Left ventricle myocardium superior (tissue), 1 donor: ENCODE measurements at places on chromosomes 5 and 9. TPM values are rescaled to one million over a fixed set of nuclear protein-coding genes. Genes with fewer than 3 reads are reported as not detected.

DNA sequence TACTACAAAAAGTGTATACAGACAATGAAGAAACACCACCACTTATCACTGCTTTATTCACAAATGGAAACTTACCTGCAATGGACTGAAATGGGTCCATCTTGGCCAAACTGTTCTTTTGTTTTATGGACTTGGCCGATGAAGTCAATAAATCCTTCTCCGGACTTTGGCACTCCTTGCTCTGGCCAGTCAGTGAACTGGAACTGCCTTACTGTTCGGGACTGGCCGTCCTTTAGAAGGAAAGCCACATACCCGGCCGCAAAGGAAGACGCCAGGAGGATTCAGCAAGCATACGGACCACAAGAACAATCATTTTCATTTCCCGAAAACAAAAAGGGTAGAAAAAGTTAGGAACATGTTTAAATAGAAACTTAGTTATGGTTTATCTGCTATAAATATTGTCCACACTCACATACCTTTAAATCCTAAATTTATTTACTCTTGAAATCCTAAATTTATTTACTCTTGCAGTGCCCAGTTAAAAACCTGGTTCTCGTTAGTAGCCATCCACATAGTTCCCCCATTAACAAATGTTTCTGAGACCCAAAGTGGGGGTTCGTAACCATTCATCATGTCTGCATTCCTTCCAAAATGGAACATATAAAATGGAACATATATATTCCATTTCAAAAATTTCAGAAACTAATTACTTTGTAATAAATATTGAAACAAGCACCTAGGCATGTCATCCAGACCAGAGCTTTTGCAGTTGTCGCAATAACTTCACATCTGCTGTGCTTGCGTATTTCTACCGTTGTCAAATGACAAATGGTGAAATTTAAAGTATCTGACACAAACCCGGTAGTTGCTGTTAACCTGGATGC is 532.1 kb upstream of the DMAC1 start:
- DNase-seq, result no peak

DNA sequence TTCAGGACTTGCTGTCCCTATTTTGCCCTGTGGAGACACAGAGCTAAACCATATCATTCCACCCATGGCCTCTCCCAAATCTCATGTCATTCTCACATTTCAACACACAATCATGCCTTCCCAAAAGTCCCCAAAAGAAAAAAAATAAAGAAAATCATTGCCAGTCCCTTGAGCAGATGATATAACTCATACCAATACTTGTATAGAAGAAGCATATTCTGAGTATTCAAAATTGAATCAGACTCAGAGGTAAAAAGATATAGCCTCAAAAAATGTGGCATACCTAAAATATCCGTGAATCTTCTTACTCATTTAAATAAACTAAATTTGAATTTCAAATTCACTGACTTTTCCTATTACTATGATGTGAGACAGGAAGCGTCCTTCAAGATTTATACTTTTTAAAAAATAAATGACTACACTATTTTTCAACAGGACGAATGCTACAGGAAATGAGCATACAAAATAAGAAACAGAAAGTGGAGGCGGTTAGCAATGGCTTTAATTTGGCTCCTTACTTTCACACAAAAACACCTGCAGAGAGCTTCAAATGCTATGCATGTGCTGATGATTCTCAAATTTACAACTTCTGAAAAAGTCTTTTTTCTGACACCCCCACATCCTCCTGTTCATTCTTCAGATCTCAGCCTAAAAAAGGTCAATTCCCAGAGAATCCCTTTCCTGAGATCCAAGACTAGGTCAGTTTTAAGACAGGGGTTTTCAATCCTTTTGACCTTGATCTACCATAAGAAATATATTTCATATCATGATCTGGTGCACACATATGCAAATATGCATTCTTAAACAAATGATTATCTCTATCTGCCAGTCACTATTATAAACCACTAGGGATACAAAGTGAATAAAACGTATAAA is 39.6 kb upstream of the DMXL1 start:
- DNase-seq, result no peak

DNA sequence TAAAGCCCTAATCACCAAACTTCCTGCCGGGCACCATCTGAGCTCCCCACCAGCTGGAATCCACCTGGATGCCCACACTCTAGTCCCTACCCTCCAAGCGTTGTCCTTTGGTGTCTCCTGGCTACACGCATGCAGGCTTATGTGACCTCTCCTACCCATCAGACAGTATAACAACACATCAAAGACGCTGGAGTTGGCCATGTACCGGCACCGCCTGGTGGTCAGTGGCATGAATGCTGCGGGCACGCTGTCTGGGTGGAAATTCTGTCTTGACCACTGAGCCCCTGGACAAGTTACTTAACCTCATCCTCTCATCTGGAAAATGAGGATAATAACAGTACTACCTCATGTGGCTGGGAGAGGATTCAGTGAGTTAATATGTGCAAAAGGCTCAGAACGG is 23.4 kb upstream of the CORO2A start:
- no peak for DNase-seq

DNA sequence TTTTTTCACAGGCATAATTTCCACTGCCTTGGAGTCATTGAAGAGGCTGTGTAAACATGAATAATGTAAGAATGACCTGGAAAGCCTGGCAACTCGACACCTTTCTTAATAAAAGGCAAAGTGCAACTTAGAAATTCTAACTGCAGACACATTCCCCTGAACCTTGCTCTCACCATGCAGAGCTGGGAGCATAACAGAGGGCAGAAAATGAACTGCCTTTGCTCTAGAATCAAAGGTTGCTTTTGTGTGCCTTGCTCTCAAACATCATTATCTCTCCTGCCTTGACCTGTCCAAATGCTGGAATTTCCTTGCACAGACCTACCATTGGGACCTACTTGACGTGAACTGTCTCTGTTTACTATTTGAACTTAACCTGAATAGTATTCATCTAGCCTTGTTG is 462.0 kb upstream of the ZNF462 start:
- no peak for DNase-seq

GRCh38 chr5:147830035-147830434 is 1.4 kb downstream of the SPINK1 start:
- no peak for DNase-seq

DNA sequence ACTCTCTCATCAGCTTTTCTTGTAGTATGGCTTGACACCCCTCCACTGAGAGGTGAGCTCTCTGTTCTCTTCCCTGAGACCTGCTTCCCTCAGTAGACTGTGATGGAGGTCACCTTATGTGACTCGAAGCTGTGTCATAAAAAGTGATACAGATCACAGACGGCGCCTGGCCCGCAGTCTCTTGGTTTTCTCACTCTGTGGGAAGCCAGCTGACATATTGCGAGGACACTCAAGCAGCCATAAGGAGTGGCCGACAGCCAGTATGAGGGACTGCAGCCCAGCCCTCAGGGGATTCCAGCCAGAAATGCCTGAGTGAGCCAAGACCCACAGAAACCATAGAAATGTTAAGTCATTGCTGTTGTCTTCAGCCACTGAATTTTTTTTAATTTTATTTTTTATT is 38.0 kb downstream of the GADD45G start:
- no peak for DNase-seq

- DNase-seq, result no peak
Measured at GRCh38 chr5:135723491-135723890, 111.0 kb upstream of the SLC25A48 start.

- DNase-seq, result no peak
Measured at GRCh38 chr5:38780316-38780715, 65.5 kb upstream of the OSMR start.

- DNase-seq, result no peak
Measured at GRCh38 chr5:31939151-31939550, 235.0 kb downstream of the GOLPH3 start.

- DNase-seq, result no peak
Measured at GRCh38 chr9:259405-260404, 45.0 kb downstream of the DOCK8 start.

- DNase-seq, result no peak
Measured at GRCh38 chr5:54590824-54591223, 73.3 kb downstream of the SNX18 start.

DNA sequence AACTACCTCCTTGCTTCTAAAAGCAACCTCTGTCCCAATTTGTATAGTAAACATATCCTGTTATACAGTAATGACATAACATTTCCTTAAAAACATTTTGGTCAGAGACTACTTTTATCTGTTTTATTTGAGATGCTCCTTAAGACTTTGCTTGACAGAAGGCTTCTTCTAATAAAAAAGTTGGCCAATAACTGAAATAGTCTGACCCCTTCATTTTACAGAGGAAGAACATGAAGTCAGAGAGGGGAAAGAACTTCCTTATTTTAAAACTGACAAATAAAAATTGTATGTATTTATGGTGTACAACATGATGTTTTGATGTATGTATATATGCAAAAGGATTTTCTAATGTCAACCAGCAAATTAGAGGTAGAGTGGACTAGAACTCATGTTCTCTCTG is 35.8 kb upstream of the SPARC start:
- DNase-seq, result no peak

DNA sequence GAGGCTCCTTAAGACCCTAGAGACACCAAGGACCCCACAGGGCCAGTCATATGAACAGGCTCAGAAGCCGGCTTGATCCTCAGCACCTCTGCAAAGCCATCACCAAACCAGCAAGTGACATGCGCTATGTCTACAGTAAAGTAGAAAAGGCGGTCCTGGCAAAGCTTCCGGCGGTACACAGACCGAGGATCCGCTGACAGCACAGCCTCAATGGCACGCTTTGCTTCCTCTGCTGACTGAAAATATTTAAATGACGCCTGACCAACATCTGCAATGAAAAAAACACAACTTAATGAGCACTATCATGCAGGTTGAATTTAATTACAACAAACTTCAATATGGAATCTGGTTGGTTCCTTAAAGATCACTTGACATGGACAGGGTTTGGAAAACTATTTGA is 17.6 kb downstream of the TRMO start:
- no peak for DNase-seq

- no peak for DNase-seq
Measured at GRCh38 chr5:96412868-96413449, 20.1 kb downstream of the PCSK1 start.

DNA sequence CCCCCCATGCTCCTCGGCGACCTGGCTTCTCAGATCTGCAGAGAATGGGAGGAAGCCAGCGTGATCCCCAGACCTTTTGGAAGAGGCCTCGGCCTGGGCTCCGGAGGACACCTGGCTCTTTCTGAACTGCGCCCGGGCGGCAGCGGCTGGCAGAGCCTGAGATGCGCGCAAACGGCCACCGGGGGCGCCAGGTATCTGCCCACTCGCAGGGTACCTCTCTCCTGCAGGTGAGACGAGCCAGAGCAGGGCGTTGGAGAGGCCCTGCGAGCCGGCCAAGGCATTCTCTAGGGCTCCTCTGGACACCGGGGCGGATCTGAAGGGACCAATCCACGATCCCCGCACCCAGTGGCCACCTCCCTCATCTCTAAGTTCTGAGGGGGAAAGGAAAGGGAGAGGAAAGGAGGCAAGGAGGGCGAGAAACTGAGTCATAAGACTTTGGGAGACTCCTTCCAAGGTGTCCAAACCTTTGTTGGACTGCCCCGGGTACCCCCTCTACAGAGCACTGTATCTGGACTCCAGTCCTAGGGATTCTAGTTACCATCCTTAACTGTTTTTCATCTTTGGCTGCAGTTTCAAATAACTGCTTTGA is 55.0 kb upstream of the SLC46A2 start:
- no peak for DNase-seq

- no peak for DNase-seq
Measured at GRCh38 chr5:5209089-5209488, 69.0 kb downstream of the ADAMTS16 start.

GRCh38 chr9:116555119-116555518 is 132.0 kb upstream of the TRIM32 start:
- DNase-seq, result peak; percentile 65

GRCh38 chr9:135504262-135505243 is 4.1 kb downstream of the MRPS2 start:
- peak; percentile 72 for DNase-seq

DNA sequence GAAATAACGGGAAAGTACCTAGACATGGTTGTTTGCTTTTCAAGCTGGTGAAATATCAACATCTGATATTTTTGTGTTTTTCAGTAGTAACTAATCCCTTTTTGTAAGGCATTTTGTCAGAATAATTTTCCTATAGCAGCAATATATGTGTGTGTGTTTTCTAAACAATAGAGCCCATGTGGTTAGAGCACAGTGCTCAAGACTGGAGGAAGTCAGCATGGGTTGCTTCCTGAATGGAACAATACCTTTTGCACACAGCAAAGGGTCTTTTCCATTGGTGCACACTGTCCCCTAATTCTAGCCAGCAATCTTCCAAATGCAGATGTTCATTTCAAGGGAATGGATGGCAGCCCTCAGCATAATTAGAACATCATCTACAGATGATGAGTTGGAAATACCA is 270.1 kb downstream of the AOPEP start:
- DNase-seq, result no peak

DNA sequence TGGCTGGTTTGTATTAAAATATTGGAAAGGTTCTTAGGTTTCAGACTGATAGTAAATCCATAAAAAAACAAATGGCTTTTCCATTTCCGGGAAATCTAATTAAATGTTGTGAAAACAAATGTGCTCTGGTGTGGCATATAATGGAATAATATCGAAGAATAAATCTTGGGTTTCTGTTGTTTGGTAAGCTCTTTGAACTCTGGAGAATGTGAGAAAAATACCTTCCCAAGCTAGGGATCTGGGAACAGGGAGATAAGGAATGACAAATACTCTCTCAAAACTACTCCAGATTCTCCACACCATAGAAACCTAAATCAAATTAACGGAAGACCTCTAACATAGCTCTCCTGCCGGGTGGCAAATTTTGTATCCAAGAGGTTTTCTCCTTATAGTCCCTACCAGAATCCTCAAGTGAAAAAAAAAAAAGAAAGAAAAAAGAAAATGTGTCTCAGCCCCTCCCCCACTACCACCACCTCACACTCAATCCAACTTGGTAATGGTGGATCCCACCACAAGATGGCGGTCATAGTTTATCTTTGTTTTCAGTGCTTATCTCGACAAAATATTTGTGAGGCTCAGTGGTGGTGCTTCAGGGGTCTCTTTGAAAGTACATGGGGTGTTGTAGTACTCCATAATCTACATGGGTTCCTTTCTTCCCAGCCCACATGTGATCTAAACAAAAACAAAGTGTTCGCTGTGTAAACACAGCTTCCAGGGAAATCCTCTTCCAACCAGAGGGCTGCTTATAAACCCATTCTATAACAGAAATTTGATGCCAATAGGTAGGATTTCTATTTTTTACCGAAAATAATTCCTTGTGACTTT is 54.5 kb upstream of the FST start:
- DNase-seq, result no peak

GRCh38 chr9:137411260-137411644 is 11.7 kb downstream of the EXD3 start:
- peak; percentile 43 for DNase-seq

The PCDHGA4 gene
- total RNA-seq, result 8.4 TPM

The ESM1 gene
- not detected for total RNA-seq

The PCDHB6 gene
- total RNA-seq, result 0.32 TPM

The TXNDC8 gene
- not detected for total RNA-seq

The ARL10 gene
- 4.4 TPM for total RNA-seq

The PAEP gene
- total RNA-seq, result not detected
